ENCODE measurements at places on chromosomes 11 and 22.

DNA sequence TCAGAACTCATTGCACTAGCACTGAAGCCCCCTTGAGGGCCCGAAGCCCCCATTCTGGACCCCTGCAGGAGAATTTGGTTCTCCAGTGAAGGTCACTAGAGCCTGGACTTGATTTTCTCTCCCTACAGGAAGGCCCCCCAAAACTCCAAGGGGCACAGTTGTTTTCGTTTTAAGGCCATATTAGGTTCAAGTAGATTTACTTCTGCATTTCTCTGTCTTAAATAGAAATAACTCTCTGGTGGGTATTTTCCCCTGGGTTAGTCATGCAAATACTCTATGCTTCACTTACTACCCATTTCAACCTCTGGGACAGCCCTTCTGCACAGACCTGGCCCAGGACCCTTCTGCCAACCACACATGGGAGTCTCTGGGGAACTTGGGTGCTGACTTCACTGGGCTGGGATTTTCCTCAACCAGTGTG, 41.6 kb downstream of the WEE1 start:
- no peak for DNase-seq

GRCh38 chr11:32630844-32631243, 47.2 kb downstream of the EIF3M start:
- DNase-seq = no peak

DNA sequence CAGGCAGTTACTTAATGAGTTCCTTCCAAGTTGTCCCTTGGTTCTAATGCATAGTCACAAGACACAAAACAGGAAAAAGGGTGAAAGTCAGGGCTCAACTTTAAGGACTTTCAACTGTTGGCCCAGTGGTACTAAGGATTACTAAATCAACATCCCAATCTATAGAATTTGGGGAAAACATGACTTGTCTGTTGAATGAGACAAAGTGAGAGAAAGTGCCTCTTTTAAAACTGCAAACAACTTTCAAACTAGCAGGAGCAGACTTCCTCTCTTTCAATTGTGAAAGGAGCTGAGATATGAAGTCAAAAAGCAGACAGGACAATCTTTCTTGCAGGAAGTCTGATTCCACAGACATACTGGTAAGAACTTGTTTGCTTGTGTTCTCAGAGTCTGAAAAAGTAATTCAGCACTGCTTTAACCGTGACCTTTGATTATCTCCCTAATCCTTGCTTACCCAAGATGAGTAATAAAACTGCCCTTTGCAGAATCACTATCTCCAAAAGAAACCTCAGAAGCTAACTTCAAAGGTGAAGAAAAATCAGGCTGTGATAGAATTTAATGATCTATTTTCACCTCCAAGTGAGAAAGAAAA, 960.7 kb upstream of the RAG2 start:
- no peak for DNase-seq

- no peak for DNase-seq
Measured at GRCh38 chr22:20569059-20570058, 61.9 kb downstream of the MED15 start.

DNA sequence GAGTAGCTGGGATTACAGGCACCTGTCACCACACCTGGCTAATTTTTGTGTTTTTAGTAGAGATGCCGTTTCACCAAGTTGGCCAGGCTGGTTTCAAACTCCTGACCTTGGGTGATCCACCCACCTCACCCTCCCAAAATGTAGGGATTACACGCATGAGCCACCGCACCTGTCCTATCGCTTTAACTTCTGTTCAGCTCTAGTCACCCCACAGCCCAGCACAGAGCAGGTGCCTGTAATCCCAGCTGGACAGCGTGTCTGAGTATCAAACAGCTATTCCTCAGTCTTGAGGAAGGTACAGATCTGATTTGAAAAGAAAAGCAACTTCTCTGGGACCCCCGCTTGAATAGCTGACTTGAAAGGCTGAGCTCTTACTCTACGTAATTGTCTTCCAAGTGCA, 149.1 kb downstream of the CTTN start:
- DNase-seq = no peak

DNA sequence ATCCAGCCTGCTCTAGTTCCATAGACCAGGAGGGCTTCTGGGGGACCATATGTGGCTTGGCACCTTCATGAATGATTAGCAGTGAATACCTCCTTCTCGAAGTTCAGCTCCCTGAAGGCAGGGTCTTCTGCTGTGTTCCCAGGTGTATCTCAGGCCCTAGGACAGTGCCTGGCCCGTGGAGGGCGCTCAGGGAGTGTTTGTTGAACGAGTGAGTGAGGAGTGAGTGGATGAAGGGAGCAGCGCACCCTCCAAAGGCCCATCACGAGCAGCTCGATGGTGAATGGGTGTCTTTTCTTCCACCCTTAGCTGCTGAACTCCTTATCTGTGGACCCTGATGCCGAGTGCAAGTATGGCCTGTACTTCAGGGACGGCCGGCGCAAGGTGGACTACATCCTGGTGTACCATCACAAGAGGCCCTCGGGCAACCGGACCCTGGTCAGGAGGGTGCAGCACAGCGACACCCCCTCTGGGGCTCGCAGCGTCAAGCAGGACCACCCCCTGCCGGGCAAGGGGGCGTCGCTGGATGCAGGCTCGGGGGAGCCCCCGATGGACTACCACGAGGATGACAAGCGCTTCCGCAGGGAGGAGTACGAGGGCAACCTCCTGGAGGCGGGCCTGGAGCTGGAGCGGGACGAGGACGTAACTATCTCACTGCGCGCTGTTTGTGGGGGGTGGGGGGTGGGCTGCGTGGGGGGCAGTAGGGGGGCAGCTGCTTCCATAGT, 9.5 kb downstream of the ANO1 start:
- no peak for DNase-seq

GRCh38 chr11:130052567-130052966, 17.1 kb upstream of the APLP2 start:
- no peak for DNase-seq

GRCh38 chr22:19880786-19881569, 26.3 kb upstream of the GNB1L start:
- no peak for DNase-seq

DNA sequence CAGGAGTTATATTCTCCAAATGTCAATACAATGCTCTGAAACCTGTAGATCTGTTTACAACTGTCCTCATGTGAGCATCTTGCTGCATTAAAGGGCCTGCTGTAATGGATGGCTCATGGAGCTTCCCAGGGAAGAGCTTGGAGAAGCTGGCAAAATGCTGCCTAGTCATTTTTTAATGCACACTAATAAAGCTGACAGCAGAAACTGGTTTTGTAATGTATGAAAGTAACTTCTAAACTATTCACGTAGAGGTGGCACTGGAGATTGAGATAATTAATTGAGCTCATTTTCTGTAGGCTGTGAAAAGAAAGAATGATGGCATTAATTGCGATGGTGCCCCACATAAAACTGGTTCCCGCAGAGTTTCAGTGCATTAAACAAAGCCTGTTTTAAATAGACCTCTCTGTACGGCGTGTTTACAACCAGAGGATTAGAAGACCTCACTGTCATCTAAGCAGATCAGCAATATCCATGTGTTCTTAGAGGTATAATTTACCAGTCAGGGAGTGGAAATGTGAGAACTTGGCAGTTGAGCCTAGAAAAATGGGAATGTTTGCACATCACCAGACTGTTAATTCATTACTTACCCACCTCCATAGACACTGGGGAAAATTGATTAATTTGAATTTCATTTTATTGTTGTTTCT, 16.0 kb downstream of the POLA2 start:
- peak; percentile 16 for DNase-seq

DNA sequence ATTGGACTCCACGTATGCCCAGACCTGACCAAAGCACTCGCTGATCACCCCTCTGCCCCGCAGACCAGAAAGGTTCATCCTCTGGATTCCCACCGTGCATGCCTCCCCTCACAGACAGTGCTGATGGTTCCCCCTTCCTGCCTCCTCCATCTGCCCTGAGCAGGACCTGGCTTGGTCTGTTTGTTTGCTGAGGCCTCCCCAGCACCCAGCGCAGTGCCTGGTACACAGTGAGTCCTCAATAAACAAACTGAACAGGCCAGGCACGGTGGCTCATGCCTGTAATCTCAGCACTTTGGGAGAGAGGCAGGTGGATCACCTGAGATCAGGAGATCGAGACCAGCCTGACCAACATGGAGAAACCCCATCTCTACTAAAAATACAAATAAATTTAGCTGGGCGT, 23.7 kb upstream of the RPS3 start:
- DNase-seq = no peak

GRCh38 chr11:109209572-109209971, 212.4 kb upstream of the C11orf87 start:
- DNase-seq = no peak

GRCh38 chr11:130118636-130119387, 40.8 kb upstream of the ST14 start:
- no peak for DNase-seq

GRCh38 chr11:68051191-68052136, 12.6 kb downstream of the TCIRG1 start:
- DNase-seq = no peak

DNA sequence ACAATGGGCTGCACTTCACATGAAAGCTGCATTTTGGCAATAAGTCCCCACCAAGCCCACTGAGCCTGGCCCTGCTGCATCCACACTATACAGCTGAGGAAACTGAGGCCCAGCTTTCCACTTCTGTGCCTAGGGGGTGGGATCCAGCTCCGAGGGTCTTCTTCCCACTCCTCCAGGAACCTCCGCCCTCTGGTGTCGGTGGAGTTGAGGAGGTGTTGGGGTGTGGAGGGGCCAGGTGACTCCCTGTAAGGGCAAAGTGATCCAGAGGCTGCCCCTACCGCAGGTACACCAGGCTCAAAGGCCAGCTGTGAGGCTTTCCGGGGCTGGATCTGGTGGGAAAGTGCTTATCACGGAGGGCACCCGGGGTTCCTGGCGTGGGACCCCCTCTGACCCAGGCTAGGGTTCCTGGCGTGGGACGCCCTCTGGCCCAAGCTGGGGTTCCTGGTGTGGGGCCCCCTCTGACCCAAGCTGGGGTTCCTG, 125.0 kb downstream of the KCNQ1 start:
- DNase-seq = no peak

DNA sequence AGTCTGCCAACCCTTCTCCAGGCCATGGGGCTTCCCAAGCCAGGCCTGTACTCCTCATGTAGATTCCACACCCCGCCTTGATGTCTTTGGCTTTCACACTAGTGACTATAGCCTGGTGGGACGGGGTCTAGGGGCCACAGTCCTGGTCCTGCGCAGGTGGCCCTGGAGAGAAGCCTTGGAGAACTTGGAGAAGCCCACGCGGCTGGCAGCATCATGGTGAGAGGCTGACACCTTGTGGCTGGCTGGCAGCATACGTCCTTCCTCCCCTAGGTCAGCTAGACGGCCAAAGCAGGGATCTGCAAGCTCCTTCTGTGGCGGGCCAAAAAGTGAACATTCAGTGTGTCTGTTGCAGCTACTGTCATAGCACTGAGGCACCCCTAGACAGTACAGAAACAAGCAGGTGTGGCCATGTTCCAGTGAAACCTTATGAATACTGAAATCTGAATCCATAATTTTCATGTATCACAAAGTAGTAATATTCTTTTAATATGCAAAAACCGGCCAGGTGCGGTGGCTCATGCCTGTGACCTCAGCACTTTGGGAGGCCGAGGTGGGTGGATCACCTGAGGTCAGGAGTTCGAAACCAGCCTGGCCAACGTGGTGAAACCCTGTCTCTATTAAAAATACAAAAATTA, 42.0 kb downstream of the FAM83F start:
- peak; percentile 24 for DNase-seq

GRCh38 chr11:116339306-116340098, 433.3 kb downstream of the BUD13 start:
- no peak for DNase-seq

DNA sequence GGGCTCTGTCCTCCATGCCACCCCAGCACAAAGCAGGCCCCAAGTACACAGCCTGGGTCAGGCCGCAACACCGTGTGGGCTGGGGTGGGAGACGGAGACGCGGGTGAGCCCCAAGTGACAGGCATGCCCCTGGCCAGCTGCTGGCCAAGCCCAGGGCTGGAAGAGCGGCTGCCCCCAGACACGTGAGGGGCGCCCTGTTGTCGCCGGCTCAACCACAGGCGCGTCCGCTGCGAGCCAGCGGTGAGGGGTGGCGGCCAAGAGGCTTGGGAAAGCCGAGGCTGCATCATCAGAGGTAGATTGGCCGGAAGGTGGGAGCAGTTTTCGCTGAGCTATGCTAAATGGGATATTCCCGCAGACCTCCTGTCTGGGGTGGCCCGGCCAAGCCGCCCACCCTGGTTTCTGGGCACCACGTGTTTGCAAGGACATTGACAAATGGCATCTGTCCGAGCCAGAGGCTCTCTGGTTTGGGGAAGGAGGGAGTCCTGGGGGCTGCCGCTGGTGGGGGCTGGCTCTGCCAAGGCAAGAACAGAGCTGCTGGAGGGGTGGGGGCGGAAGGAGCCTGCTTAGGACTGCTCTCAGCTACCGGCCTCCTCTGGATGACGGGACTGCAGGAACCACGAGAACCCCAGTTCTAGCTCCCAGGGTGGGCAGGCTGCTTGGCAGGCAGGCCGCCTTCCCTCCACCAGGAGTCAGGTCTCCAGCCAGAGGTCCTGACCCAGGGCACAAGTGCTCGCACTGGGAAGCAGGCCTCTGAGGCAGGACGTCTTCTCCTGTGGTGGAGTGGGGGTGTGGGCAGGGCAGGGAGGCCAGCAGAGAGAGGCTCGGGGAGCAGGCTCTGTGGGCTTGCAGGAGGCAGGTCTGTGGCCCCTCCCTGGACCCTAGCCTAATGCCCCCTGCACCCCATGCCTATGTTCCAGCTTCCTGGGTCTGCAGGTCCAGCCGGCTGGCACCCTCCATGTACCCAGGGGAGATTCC, 552 bp downstream of the PRR33 start:
- no peak for DNase-seq

DNA sequence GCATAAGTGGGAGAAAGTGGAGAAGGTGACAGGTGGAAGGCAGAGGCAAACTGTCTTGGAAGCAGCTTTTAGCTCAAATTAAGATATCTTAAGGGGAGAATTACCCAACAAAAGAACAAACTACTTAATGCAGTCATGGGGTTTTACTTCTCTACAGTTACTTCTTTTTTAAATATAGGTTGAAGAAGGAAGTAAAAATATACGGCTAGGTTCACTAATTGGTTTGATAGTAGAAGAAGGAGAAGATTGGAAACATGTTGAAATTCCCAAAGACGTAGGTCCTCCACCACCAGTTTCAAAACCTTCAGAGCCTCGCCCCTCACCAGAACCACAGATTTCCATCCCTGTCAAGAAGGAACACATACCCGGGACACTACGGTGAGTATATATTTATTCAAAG, 40.8 kb downstream of the PDHX start:
- DNase-seq = no peak

DNA sequence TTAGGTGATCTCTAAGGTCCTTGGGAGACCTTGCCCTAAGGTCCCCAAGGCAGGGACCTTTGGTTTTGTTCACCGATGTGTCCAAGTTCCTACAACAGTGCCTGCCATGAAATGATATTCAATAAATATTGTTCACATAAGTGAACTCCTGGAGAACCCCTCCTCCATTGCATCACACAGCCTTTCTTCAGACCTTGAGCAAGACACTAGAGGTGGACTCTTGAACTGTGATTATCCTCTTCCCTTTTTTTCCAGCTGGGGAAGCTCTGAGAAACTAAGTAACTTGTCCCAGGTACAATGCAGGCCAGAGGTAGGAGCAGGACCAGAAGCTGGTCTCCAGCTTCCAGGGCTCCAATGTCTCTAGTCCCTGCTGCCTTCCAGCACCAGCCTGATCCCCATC, 76.6 kb upstream of the LMO1 start:
- no peak for DNase-seq

GRCh38 chr11:110752890-110753289, 40.7 kb upstream of the ARHGAP20 start:
- DNase-seq = no peak

GRCh38 chr11:104876861-104877431, 21.3 kb downstream of the CASP12 start:
- no peak for DNase-seq

Data from hypothalamus (tissue), 51 donors.